ENCODE measurements at places on chromosomes 4 and X. TPM values are rescaled to one million over a fixed set of nuclear protein-coding genes. Genes with fewer than 3 reads are reported as not detected.

XAGE2 gene
- total RNA-seq = not detected

BRS3 gene
- total RNA-seq = not detected

DNA sequence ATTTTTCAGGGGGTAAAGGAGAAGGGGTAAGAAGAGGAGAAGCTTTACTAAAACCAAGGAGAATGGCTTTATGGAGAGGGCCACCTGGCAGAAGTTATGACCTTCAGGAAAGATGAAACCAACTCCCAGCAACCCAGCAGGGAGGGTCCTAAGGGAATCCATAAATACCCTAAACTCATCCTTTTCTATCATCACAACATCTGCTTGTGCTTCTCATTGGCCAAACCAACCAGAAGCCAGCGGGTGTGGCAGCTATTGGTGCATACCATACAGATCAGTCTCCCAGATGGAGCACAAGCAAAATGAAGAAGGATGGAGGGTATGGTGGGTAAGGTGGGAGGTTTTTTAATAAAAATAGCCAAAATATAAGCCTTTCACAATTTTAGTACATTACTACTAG lies 58.5 kb upstream of the ARSJ start:
- no peak overlapping the region for H3K4me3 ChIP-seq
- H3K4me1 ChIP-seq = no peaks in the 10 kb centered on the region
- H3K27ac ChIP-seq = no peak overlapping the region
- H3K27me3 ChIP-seq = no peaks in the 10 kb centered on the region

DNA sequence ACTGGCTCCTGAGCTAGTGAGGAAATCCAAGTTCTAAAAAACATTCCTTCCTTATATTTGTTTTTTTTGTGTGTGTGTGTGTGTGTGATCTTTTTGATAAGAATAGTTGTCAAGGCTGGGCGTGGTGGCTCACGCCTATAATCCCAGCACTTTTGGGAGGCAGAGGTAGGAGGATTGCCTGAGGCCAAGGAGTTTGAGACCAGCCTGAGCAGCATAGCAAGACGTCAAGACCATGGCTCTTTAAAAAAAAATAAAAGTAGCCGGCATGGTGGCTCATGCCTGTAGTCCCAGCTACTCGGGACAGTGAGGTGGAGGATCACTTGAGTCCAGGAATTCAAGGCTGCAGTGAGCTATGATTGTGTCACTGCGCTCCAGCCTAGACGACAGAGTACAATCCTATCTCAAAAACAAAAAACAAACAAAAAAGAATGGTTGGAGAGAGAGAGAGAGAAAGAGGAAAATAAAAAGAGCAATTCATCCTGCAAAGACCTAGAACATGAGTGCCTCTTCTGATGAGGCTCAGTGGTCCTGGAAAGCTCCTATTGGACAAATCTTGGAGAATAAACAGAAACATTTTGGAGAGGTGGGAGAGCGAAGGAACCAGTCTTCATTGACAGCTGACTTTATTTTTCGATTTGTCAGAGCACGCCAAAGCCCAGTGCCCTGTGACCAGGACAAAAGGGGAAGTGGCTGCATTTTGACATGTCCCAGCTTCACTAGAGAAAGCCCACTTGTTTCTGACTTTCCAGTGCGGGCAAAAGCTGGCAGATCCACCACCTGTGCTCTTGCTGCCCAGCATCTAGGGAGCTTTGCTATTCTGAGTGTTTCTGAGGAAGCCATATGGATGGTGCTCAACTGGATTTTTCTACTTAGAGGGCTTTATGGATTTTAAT lies 244.7 kb downstream of the PALLD start:
- H3K4me3 ChIP-seq = no peak overlapping the region
- H3K27me3 ChIP-seq = no peaks in the 10 kb centered on the region
- no peak for DNase-seq
- H3K4me1 ChIP-seq = peaks cover 7% of the 10 kb centered on the region

DNA sequence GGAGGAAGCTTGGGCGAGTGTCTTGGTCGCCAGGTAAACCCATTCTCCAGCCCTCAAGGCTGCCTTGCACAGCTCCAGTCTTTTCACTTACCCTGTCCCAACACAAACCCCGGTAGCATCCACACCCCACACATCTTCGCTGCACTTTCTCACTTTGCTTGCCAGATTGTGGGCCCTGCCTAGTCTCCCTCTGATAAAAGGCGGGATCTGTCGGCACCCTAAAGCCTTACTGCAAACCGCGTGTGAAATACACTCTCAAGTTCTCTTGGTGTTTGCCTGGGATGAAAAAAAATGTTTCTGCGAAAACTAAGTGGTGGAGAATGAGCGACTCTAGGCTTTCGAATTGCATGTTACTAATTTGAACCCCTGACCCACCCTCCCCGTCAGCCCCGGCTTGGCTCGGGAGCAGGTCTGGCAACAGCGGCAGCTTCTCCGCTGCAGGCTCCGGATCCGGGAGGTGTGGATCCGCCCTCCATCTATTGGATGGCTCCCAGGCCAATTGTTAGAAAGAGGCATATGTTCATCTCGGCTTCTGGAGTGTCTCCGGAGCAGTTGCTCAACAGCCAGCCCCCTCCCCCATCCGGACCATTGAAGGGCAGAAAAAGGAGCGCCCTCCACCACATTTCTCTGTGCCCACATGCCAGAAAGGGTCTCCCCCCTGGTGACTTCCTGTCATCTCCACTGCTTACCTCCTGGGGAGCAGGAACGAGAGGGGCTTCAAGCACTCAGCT lies 3.0 kb upstream of the CITED1 start:
- peak; percentile 82 for DNase-seq
- H3K27ac ChIP-seq = no peak overlapping the region
- peak overlapping the region; percentile 74 for H3K4me3 ChIP-seq
- H3K27me3 ChIP-seq = peaks cover 44% of the 10 kb centered on the region

- no peak for DNase-seq
- no peaks in the 10 kb centered on the region for H3K4me1 ChIP-seq
- no peak overlapping the region for H3K27ac ChIP-seq
- no peak overlapping the region for H3K4me3 ChIP-seq
- no peaks in the 10 kb centered on the region for H3K36me3 ChIP-seq
- H3K27me3 ChIP-seq = no peaks in the 10 kb centered on the region
Observed at GRCh38 chr4:188279184-188279583, 139.9 kb downstream of the TRIML1 start.
